ENCODE measurements at places on chromosomes 3 and 15.

DNA sequence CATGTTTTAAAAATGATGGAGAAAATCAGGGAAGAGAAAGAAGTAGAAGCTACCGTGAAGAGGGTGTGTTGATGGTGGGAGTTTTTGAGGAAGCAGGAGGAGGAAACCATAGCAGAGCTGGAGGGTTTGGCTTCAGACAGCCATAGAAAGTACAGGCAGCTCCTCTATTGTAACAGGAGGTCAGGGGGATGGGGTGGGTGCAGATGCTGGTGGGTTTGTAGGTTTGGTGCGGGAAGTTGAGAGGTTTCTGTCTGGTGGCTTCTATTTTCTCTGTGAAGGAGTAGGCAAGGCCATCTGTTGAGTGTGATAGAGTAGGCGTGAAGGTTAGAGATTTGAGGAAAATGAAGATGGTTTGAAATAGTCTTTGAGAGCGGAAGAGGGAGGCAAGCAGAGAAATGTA, 97.7 kb upstream of the TBC1D5 start:
- no peak for DNase-seq

DNA sequence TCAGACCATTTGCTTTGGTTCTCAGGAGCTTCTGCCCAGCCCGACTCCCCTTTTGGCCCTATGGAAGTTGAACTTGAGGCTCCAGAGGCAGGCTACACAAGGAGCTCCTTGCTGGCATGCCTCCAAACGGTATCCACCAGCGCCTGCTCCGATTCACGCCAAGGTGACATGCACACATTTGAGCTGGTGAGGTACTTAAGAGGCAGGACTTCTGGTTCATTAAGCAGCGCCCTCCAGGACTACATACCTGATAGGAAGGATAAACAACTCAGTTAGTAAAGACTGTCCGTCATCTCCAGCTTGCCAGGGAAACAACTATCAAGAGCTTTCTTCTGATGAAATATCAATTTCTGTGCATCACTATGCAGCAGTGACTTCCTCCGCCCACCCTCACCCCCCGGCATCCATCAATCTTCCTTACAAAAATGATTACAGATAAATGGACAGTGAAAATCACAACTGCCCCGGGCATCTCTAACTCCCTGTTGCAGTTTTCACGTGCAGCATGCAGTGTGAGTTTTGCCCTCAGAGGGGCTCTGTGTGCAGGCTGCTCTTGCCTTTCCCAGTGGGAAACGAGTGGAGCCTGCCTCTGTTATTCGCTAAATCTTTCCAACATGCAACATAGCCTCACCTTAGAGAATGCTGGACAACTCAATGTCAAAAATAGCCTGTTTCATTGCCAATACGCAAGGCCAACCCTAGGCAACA, 122.9 kb downstream of the ARRDC4 start:
- DNase-seq, result no peak

- no peak for DNase-seq
These were observed 1.5 kb downstream of the PLCL2 start for GRCh38 chr3:16886303-16886683.

DNA sequence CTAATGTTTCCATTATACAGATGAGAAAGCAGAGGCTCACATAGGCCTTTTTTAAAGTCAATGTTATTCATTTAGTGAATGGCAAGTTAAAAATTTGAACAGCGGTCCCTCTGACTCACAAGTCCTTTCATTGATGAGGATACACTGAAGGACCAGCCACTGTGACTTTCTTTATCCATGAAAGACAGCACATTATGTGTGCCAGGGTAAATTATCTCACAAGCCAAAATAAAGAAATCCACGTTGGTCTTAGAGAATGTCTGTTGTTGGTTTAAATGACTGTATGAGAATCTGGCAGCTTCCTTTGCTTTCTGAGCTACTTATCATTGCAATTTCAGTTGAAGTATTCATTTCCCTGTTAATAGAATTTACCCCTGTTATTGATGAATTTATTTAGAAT, 485.1 kb downstream of the TBL1XR1 start:
- DNase-seq, result no peak

GRCh38 chr15:84955089-84955848, 26.4 kb upstream of the PDE8A start:
- DNase-seq, result no peak

GRCh38 chr3:47989981-47990440, 26.2 kb downstream of the MAP4 start:
- no peak for DNase-seq

DNA sequence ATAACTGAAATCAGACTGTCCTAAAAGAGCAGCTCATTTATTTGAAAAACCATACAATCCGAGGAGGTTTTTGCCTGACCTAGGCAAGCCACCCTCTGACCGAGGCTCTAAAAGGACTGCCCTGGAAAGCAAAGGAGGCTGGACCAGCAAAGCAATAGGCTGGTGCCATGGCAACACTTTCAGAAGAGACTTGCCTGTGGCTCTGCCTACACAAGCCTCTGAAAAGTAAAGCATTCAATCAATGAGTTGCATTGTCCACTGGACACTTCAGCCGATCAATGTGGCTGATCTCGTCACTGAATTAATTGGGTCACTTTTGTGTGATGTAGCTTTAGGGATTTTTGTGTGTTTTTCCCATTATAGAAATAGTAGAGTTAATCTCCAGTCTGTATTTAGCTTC, 99.1 kb upstream of the SEMA6D start:
- DNase-seq, result no peak

GRCh38 chr15:74291101-74292071, 55.3 kb downstream of the CCDC33 start:
- DNase-seq, result peak; percentile 66

DNA sequence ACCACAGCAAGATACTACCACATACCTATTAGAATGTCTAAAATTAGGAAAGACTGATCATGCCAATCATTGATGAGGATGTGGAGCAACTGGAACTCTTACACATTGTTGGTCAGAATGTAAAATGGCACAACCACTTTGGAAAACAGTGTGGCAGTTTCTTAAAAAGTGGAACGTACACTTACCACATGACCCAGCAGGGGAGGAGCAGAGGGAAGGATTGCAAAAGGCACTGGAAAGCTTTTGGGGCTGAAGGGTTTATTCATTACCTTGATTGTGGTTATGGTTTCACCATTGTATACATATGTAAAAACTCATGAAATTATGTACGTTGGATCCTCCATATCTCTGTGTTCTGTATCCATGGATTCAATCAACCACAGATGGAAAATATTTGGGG, 3.3 kb upstream of the EHD4 start:
- no peak for DNase-seq

GRCh38 chr3:184748219-184749135, 36.6 kb upstream of the MAGEF1 start:
- no peak for DNase-seq

GRCh38 chr15:25089577-25089976, 134.8 kb downstream of the SNRPN start:
- DNase-seq, result no peak

DNA sequence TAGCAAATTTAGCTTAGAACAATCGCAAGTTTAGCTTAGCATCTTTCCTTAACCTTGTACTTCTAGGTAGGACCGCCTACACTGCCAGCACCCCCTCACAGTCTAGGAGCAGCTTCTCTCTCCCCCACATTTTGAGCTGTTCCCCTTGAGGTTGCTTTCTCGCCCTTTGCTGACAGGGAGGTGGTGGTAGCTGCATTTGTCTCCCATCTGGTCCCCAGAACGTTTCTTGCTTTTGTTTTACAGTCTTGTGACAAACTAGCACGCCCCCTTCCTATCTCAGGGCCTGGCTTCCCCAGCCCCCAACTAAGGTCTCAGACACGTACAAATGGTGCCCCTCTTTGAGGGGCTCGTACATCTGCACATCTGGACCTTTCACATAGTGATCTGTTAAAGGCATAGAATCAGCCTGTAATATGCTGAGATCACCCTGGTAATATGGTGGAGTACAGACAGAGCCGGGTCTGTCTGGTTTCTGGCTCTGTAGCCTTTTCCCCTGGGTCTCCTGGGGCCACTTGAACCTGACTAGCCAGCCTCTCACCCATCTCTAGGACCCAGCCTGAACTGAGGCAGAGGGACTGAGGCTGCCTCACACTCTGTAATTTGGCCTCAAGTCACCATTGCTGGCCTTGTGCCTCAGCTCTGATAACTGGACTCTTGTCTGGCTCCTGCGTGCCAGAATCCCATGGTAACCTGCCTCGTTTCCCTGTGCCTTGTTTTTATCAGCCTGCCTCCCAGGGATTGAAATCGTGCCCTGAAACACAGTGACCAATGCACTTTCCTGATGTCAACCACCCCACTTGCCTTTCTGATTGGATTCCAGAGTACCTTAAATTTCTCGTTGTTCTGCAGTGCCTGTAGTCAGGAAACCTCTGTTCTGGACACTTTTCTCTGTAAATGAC, 27.7 kb downstream of the CRTC3 start:
- DNase-seq, result no peak

DNA sequence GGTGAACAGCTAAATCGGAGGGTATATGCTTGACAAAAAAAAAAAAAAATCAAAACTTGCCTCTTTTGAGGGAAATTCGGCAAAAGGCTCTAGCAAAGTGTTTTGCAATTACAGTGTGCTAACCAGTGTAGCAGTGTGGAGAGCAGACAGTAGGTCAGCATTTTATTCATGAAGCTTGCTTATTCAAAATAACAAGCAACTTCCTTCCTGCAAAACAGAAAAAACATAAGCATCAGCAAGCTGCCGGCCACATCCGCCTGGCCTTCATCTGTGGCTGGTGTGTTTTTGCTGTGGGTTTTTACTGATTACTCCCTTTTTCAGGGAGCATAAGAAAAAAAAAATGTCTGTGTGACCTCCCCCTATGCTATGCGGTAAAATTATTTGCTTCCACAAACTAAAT, 434.1 kb downstream of the OCA2 start:
- DNase-seq, result no peak

- DNase-seq, result no peak
These were observed 51.6 kb upstream of the FSIP1 start for GRCh38 chr15:39834256-39834655.

GRCh38 chr3:158134363-158134762, 24.5 kb downstream of the RSRC1 start:
- DNase-seq, result no peak

GRCh38 chr3:124648551-124648950, 81.7 kb upstream of the UMPS start:
- DNase-seq, result no peak

GRCh38 chr3:11826628-11827265, 19.9 kb downstream of the TAMM41 start:
- no peak for DNase-seq
